ENCODE measurements at places on chromosomes 16 and 17.

GRCh38 chr17:81921537-81921862 lies 3.5 kb upstream of the SIRT7 start:
- no peak for DNase-seq

DNA sequence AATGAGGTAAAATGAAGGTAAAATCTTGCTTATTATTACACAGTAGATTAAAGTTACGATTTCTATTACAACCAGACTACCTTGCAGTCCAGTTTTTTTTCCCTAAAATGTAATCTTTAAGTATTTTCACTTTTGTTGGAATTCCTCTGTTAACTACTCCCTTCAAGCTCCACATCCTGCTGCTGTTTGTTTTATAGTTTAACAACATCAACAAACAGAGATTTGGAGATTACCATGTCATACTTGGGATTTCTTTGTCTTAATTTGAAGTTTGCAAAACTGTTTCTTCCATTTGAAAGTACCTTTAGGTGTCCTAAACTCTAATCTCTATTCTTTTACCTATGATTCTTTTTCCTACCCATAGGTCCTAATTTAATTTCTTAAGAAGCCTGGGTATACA lies 83.3 kb downstream of the ABHD15 start:
- DNase-seq, result no peak

DNA sequence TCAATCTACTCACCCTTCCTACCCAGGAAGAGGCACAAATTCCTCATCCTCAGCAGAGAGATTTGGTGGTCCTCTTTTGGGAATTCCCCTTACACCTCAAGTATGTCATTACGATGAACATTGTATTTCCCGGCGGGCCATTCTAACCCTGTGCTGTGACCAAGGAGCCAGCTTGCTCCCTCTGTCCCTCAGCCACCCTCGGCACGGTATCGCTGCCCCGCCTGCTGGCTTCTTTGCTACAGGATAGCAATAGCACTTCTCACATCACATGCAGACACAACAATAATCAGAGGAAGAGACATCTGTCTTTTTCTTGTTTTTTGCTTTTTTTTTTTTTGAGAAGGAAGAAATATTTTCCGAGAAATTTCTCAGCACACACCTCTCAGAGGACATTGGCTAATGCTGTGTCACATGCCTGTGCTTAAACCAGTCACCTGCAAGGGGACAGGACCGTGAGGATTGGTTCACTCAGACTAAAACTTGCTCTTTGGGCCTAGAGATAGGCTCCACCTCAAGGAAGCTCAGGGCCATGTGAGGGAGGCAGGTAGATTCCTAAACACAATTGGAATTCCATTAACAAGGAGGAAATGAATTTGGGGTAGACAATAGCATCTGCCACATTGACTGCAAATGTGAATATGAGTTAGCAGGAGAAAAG lies 41.2 kb downstream of the TMC5 start:
- DNase-seq, result no peak

DNA sequence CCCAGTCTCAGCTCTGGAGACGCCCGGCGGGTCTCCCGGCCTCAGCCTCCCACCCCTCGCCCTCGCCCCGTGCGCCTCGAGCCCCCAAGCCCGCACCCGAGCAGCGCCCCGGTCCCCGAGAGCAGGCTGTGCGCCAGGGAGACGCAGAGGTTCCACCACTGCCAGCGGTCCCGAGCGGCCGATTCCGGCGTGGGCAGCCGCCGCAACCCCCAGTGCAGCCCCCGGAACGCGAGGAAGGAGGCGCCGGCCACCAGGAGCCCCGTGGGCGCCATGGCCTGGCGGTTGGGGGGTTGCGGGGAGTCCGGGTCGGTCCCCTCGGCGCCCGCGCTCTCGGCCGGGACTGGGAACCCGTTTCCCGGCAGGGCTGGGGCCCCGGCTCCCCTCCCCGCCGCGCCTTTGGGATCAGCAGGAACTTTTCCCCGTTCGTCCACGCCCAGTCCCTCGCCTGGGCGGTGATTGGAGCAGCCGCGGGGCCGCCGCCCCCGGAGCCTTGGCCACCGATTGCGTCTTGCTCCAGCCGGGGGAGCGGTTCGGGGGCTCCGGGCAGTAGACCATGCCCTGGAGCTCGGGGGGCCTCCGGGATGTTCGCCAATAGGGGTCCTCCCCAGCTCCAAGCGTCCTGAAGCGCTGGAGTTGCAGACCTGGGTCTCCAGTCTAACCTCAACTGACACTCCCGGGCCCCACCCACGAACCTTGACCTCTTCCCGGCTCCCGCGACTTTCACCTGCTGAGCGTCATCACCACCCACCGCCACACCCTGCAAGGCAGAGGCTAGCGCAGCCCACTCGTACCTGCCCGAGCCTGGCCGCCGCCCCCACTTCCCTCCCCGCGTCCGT lies at the start of gene TLCD2:
Gene TLCD2, minus strand, starts transcription at position 407 of the 836 bp plus-strand sequence. Its CDS starts 135 bp downstream, at position 272.
- DNase-seq, result no peak

- DNase-seq, result no peak
These were observed 528 bp downstream of the PRSS27 start for GRCh38 chr16:2719328-2720063.

DNA sequence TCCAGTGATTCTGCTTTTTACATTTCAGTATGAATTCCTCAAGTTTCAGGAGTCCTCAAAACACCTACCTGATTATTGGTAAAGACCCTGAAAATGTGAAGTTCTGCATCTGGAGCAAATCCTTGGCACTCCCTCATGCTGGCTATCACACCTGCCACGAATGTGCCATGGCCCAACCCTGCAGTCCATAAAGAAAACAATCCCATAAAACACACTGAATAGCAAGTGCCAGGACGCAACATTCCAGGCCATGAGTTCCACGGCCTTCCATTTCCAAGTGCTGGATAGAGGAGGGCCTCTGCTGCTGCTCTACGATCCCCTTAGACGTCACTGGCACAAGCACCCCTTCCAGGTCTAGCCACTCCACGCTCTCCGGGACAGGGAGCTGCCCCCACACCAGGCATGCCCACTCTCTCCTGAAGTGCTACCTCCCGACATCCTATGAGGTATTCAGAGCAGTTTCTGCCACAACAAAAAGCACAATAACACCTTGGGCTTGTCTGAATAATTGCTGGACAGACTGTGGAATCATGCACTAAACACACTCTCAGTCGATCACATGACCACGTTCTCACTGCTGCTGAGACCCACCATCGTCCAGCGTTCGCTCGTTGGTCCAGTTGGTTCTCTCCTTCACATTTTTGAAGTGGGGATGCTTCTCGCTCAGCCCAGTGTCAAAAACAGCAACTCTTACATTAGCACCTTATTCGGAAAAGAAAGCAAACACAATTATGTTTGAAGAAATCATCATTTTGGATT lies 23.4 kb downstream of the MBTPS1 start:
- DNase-seq, result no peak

GRCh38 chr16:64627781-64628180 lies 494.1 kb downstream of the CDH11 start:
- no peak for DNase-seq

- DNase-seq, result no peak
These were observed 2.8 kb upstream of the MMP15 start for GRCh38 chr16:58022601-58023371.

GRCh38 chr16:81738783-81739496 lies 40.2 kb upstream of the PLCG2 start:
- no peak for DNase-seq

DNA sequence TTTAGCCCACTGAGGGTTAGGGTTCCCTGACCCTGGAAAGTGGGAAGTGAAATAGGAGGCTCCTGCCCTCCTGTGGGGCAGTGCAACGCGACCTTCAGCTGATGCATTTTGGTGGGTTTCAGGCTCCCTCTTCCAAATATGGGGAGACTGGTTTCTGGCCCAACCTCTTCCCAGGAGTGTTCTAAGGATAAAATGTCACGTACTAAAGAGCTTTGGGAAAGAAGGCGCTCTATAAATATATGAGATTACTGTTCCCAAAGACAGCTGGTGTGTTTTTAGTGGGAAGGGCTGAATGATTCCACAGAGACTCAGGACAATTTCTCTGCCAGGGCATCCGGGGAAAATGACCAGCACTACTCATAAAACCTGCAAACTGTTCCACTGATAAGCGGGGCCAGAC lies 9.8 kb downstream of the SLC35B1 start:
- DNase-seq, result no peak

GRCh38 chr17:1001640-1002411 lies 4.9 kb downstream of the TIMM22 start:
- DNase-seq, result no peak

DNA sequence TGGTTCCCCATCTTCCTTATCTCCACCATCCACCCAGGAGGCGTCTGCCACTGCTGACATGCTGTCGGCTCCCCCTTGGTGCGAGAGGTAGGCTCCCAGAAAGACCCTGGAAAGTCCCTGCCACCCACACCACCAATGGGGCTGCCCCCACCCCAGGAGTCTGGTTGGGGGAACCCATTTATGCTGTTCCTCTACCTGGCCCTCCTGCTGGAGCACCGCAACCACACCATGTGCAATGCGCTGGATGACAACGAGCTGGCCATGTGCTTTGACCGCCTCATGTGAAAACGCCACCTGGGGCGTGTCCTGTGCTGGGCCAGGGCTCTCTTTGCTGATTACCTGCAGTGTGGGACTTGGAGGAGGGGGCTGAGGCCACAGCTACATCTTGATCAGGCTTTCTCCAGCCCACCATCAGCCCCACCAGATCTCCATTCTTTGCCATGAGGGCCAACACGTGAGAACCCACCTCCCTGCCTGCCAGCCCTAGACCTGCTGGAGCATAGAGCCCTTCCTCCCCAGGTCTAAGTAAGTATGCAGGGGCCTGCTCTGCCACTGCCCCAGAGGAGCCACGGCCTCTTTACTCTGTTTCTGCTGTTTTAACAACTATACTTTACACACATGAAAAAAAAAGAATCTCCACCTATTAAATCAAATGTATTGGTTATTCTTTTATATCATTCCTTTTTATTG lies 7.9 kb upstream of the ALDH3A1 start:
- no peak for DNase-seq

DNA sequence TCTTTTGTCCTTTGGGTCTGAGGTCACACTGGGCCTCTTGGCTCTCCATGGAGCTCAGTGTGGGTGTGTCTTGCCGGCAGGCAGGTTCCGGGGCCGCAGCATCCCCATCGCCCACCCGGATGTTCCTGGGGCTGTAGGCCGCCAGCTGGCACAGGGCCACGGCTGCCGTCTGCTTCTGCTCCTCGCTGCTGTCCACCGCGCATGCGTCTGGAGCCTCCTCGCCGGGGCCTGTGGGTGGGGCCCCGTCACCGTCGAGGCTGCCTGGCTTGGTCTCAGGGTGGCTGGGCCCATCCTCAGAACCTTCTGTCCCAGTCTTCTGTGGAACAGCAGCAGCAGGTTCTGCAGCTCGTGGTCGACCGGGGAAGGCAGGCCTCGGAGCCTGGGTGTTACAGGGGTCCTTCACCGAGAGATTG lies 9.6 kb downstream of the ZNF750 start:
- DNase-seq, result no peak

DNA sequence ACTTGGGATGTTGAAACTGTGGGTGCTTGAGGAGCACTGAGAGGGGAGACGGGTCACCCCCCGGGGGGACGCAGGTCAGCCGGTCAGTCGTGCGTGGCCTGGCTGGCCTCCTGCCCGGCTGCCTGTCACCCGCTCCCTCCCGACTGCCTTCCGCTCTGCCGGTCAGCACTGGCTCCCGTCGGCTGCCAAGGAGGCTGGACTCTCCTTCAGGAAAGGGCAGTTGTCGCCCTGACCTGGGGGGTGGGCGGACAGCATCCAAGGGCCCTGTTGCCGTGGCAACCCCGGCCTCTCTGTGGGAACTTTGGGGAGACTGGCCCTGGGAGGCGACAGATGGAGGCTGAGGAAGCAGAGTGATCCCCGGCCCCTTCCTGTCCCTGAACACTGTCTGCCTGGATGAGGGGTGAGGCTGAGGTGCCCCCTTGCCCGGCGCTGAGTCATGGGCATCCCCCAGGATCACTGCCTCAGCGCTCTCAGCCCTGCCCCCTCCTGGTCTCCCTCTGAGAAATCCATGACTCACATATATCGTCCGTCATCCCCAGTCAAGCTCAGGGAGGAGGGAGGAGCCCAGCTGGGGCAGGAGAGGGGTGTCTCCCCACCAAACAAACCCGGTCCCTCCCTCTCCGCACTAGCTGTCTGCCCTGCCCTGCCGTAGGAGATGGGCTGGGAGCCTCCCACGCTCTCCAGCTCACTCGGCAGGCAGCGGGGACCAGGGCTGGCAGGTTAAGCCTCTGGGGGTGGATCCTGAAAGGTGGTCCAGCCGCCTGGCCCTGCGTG lies at the start of gene ADGRG1:
Gene ADGRG1, plus strand, starts transcription at position 623 of the 774 bp plus-strand sequence. CDS start 21,658 bp downstream, outside the sequence.
- peak; percentile 38 for DNase-seq

DNA sequence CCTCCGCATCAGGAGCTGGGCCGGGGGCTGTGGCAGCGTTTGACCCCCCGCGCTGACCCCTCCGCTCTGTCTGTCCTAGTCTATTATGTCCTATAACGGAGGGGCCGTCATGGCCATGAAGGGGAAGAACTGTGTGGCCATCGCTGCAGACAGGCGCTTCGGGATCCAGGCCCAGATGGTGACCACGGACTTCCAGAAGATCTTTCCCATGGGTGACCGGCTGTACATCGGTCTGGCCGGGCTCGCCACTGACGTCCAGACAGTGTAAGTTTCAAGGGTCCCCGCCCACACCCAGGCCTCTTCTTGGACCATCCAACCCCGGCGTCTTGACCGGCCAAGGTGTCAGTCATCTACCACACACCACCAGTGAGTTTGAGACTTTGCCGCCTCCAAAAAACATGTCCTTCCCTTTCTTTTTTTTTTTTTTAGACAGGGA lies 548 bp downstream of the PSMB3 start:
- DNase-seq, result no peak

- DNase-seq, result no peak
These were observed 1.0 kb downstream of the IRX3 start for GRCh38 chr16:54285414-54286089.

DNA sequence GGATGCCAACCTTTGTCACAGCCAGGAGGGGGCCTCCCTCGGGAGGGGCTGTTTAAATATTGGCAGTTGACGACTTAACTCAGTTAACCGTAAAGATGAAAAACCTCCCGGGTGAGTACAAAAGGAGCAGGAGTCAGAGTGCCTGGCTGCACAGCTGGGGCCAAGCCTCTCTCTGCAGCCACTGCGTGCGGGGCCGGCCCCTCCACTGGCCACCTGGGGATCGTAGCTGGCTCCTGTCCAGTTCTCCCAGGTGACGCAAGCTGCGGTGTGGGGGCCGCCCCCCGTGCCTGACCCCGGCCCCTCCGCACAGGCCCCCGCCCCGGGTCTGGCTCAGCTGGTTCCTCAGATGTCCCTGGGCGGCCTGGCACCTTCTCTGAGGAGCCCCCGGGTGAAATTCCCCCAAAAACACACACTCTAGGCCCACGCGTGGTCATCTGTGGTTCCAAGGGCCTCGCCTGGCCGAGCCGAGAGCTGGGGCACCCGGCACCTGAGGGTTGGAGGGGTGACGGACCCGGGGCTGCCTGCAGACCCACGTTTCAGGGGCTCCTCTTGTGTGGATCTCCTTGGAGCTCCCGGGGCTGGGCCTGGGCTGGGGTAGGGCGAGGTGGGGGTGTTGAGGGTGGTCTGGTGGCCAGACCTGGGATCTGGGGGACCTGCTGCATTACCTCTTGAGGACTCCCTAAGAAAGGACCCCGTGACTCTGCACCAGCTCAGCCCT lies 7.4 kb upstream of the CACNA1H start:
- DNase-seq, result no peak

Data from activated T-helper 9 cell treated with anti-CD3 and anti-CD28 coated beads, Interleukin-2, amount 50 U/mL, for 16 hours (primary cell).